Left lobe of liver (tissue), 2 donors: ENCODE measurements at places on chromosomes 11 and 22. TPM values are rescaled to one million over a fixed set of nuclear protein-coding genes. Genes with fewer than 3 reads are reported as not detected.

Gene ABCC8
- total RNA-seq, result 0.83 TPM

DNA sequence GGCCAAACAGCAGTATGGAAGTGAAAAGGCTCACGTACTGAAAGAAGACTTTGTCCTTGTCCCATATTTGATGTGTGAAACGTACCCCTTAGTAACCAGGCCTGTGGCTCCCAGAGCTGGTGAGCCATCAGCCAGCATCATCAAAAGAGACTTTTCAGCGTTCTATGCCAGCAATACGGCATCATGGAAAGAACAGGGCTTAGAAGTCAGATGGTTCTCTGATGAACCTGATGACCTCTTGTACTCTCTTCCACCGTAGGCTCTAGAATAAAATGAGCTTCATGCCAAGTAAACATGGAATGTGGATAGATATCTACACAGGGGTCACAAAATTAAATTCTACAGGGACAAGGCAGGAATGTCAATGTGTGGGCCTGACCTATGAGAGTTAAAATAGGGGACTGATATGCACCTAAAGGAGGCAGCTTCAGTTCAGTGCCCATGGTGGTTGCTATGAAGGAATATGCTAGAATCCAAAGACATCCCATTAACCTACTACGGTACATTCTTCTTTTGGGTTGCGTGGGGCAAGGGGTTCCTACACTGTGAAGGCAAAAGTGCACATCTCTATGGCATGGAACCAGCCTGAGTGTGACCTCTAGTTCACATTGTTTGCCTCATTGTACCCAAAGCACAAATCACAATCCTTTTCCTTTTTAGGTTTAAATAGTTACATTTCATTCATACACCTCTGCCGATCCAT lies 130.6 kb downstream of the ETS1 start:
- DNase-seq, result peak; percentile 61

- no peak for DNase-seq
Observed at GRCh38 chr11:131624531-131624930, 254.1 kb downstream of the NTM start.

Gene TEX54
- total RNA-seq, result not detected

- no peak for DNase-seq
Observed at GRCh38 chr11:128720522-128720985, 26.7 kb downstream of the FLI1 start.

GRCh38 chr11:122618927-122619326 lies 36.6 kb upstream of the UBASH3B start:
- DNase-seq, result no peak

GRCh38 chr11:123616505-123617198 lies 37.8 kb downstream of the SCN3B start:
- no peak for DNase-seq
